ENCODE measurements at places on chromosomes 1 and 21.

- DNase-seq = peak; percentile 39
These were observed 41.8 kb upstream of the ATF3 start for GRCh38 chr1:212566522-212567479.

GRCh38 chr1:24126018-24126671 lies 14.2 kb upstream of the MYOM3 start:
- DNase-seq = no peak

- DNase-seq = no peak
These were observed 18.9 kb upstream of the MEAF6 start for GRCh38 chr1:37533317-37534093.

GRCh38 chr1:20410503-20410902 lies 75.5 kb downstream of the CAMK2N1 start:
- DNase-seq = no peak

DNA sequence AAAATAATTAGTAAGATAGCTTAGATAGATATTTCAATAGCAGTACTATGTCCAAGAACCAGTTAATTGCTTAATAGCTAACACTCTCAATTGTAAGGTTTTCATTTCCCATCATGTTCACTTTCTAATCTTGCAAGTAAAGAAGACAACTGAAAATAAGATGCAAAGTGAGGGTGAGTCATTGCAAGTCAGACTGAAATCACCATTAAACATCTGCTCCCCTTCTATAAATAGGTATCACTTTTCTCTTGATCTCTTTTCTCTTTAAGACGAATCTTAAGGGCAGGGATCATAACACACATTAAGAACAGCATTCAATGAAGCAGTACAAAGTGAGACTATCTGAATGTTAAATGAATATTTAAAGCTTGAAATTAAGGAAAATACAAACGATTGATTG lies 40.4 kb downstream of the UBR4 start:
- DNase-seq = no peak

GRCh38 chr1:12083766-12084165 lies 20.7 kb downstream of the TNFRSF8 start:
- DNase-seq = no peak

- DNase-seq = no peak
These were observed at the start of gene PTPRU for GRCh38 chr1:29235955-29236711. TSS of gene PTPRU (plus strand) at chr1:29236522. CDS start at chr1:29236645, 123 bp downstream.
